8988T (cell line): ENCODE measurements at places on chromosomes 7 and 10.
A peak's percentile ranks its signal among the peaks of the same experiment; 100 is the strongest.

GRCh38 chr7:73521636-73522104, 423 bp downstream of the BAZ1B start:
- DNase-seq = peak; percentile 52

- no peak for DNase-seq
Observed at GRCh38 chr7:20598459-20599309, 16.8 kb upstream of the ABCB5 start.

GRCh38 chr7:114821030-114821900, 100.6 kb upstream of the MDFIC start:
- DNase-seq = no peak

- DNase-seq = no peak
Observed at GRCh38 chr10:133475425-133475734, 21.6 kb downstream of the SCART1 start.

- DNase-seq = no peak
Observed at GRCh38 chr7:106289848-106290247, 5.1 kb upstream of the NAMPT start.

- no peak for DNase-seq
Observed at GRCh38 chr10:123781324-123781900, 110.2 kb downstream of the CPXM2 start.

GRCh38 chr10:69459101-69459790, 8.0 kb downstream of the TSPAN15 start:
- no peak for DNase-seq

DNA sequence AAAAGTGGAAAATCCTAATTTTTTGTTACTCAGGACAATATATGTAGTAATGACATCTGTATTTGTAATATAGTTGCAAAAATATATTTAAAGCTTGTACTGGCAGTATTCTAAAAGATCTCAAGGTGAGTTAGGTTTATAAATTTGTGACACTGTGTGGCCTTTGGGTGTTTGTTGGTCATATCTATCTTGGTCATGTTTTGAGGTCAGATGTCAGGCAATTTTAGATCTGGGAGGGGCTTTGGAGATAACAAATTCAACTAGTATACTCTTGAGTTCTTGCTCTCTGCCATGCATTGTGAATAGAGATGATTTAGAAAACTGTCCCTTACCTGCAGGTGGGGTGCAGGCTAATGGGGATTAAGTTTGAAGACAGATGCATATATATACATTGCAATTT, 3.1 kb downstream of the TBC1D12 start:
- DNase-seq = no peak

GRCh38 chr10:76192151-76192550, 760.7 kb downstream of the LRMDA start:
- no peak for DNase-seq
